ENCODE measurements at places on chromosomes 2 and 18.
A peak's percentile ranks its signal among the peaks of the same experiment; 100 is the strongest.

- no peak for DNase-seq
Observed at GRCh38 chr2:43790147-43790546, 16.3 kb downstream of the DYNC2LI1 start.

- DNase-seq: no peak
Observed at GRCh38 chr2:120220756-120221155, 2.4 kb downstream of the TMEM185B start.

DNA sequence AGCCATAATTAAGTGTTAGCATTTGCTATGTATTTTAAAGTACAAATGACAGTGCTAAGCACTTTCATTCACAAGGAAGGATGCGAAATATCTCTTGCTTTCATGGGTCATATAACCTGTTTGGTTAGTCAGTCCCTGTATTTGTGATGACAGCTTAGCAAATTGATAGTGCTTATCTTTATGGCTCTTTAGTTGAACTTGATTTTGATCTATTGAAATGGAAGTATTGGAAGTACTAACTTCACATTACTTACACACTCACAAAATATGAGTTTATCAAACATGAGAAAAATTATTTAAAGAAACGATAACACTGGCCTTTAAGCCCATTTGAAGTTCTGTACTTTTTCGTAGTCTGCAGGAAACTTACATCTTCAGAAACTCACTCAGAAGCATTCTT, 97.4 kb upstream of the NEUROD1 start:
- no peak for DNase-seq

DNA sequence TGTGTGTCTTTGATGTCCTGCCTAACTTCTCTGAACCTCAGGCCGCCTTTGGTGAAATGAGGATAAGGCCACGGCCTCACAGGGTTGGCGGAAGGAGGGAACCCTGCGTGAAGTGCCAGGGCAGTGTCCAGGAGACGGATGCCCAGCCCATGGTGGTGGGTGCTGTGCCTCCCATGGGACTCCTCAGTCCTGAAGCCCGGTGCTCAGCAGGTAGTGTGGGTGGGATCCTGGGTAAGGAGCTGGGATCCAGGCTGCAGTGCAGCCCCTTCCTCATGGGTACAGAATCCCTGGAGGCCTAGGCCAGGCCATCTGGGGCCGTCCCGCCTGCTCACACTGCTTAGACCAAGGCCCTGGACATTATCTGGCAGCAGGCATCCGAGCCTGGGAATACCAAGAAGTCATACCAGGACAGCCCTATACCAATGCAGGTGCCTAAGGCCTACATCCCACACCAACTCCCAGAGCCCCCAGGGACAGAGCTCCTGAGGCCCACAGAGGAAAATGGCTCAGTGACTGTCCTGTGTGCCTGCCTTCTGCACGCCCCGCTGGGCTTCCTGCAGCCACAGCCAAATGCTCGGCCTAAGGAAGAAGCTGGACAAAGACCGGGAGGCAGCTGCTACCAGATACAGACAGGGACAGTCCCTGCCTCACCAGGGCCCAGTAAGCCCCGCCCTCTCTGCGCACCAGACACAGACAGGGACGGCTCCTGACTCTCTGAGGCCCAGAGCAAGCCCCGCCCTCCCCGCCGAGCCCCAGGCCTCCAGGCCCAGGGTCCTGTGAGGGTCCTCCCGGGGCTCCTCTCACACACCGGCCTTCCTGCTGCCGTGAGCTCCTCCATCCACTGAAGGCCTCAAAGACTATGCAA, 78.0 kb downstream of the NDUFA10 start:
- DNase-seq: no peak

DNA sequence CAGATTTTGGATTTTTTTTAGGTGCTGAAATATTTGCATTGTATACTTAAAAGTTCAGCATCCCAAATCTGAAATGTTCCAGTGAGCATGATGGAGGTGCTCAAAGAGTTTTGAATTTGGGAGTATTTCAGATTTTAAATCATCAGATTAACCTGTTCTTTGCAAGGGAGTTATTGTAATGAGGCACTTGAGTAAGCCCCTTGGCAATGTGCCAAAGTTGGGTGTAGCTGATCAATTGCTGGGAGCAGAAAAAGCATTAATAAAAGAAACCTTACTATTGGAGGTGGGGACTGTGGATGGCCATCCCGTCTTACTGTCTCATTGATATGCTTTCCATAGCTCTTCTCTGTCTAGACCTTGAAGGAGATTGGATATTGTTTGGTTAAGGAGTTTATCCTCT, 28.3 kb downstream of the MALT1 start:
- no peak for DNase-seq

- no peak for DNase-seq
Observed at GRCh38 chr2:31365348-31365747, 49.2 kb downstream of the XDH start.

DNA sequence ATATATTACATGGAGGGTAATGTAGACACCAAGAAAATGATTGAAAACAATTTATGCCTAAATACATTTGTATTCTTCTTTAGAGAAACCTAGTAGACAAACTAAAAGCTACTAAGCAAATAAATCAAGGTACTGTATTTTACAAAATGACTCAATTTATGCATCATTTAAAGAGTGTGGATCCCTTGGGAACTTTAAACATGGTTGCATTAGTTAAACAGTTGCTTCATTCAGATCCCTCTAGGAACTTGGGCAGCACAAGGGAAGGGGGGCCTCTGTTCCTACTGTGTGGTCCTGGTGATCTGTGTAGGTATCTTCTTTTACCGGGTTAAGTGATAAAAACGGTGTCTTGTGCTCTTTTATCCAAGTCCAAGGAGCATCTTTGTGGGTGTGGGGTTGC, 31.5 kb upstream of the ATP8B1 start:
- no peak for DNase-seq

DNA sequence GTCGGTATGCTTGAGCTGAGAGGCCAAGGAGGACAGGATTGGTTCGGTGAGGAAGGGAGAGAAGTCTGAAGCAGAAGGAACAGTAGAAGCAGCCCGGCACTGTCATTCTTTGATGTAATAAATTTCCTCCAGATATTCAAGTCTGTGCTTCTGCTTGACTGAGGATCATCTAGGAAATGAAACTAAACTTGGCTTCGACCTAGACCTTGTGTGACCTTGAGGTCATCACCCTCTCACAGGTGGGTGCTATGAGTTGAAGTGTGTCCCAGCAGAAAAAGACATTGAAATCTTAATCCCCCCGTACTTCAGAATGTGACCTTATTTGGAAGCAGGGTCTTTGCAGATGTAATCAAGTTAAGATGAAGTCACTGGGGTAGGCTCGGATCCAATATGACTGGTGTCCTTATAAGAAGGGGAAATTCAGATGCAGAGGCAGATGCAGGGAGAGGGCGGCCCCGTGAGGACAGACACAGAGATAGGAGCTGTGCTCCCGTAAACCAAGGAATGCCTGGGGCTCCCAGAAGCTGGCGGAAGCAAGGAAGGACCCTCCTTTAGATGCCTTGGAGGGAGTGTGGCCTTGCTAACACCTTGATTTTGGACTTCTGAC, 49.0 kb downstream of the PRKCE start:
- no peak for DNase-seq

- DNase-seq: no peak
Observed at GRCh38 chr18:73893880-73894279, 253.8 kb downstream of the FBXO15 start.

- no peak for DNase-seq
Observed at GRCh38 chr2:6826081-6826913, 39.4 kb downstream of the CMPK2 start.

DNA sequence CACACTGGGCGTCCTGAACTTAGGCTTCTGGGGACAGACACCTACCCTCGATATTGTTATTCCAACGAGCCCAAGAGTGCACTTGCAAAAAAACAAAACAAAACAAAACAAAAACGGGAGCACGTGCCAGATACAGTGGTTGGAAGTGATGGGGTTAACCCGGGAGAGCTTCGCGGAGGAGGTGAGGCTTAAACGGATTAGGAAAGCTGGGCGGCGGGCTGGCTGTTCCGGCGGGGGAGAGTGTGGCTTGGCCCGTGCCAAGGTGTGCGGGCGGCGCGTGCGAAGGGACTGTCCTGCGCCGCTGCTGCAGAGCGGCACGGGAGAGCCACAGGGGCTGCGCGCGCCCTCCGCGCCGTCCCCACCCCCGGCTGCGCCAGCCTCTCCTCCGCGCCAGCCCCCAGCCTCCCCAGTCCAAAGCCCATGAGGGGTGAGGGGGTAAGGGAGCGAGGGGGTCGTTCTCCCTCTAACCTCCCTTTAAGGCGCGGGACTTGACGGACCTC, 1.5 kb upstream of the SLC30A3 start:
- no peak for DNase-seq

GRCh38 chr2:218881744-218882460, 1.2 kb downstream of the WNT10A start:
- no peak for DNase-seq

- DNase-seq: no peak
Observed at GRCh38 chr2:141348481-141348880, 782.3 kb downstream of the LRP1B start.

GRCh38 chr2:28506112-28506910, 10.5 kb downstream of the PLB1 start:
- no peak for DNase-seq

DNA sequence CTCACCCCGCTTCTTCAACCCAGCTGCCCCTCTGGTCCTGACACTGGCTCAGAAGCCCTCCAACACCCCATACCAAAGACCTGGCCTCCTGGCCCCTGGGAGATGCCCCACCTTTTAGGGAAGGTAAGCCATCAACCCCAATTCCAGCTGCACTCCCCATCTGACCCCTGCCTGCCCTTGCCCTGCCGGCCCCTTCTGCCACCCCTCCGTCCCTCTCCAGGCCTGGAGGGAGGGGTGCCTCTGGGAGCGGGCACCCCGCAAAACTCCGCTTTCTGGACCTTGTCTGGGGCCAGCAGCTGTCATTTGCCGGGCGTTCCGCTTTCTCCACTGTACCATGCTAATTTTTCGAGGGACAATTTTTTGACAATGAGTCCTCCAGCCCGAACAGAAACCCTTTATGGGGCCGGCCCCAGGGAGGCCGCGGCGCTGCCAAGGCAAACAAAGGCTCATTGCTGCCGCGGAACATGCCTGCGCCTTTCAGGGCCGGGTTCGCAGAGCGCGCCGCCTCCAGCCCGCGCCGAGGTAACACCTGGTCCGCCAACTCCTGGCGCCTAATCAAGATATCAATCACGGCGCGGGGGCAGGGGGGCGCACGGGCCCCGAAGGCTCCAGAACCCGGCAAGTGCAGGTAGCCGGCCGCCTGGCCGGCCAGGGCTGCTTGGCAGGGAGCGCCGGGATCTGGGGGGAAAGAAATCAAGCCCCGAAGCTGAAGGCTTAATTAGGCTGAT, 96.0 kb downstream of the INHBB start:
- no peak for DNase-seq

DNA sequence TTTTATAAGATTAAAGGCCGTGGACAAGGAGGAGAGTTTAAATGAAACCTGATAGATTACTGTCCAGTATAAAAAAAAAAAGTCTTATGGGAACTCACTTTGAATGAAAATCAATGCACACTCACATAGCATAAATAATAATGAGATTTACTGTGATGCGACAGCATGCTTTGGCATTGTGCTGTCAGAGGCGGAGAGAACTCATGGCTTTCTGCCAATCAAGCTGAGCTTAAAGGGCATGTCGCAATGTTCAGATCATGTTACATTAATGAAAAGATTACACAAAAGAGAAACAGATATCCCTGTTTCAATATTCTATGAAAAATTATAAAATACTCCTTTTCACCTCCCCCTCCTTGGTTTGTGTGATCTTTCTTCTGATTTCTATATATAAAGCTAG, 310.8 kb downstream of the ERBB4 start:
- DNase-seq: no peak

- no peak for DNase-seq
Observed at GRCh38 chr2:70942396-70943204, 6.9 kb downstream of the ATP6V1B1 start.

DNA sequence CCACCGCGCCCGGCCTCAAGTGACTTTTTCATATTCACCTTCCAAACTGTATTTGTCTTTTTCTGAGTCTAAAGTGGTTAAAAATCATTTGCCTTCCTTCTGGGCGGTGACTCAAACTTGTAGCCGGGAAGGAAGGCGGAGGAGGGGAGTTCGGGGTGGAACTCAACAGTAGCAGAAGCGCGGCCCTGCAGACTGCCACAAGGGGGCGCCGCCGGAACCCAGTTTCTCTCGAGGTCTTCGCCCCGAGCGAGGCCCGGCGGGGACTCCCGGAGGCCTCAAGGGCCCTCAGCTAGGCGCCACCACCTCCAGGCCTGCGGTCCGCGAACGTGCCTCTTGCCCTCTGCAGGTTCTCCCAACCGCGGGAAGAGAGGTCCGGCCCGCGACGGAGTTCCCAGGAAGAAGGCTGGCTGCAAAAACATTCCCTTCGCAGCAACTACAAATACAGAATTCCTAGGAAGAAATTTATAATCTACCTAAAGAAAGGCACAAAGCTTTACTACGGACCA, 16.8 kb upstream of the ITM2C start:
- peak; percentile 95 for DNase-seq

DNA sequence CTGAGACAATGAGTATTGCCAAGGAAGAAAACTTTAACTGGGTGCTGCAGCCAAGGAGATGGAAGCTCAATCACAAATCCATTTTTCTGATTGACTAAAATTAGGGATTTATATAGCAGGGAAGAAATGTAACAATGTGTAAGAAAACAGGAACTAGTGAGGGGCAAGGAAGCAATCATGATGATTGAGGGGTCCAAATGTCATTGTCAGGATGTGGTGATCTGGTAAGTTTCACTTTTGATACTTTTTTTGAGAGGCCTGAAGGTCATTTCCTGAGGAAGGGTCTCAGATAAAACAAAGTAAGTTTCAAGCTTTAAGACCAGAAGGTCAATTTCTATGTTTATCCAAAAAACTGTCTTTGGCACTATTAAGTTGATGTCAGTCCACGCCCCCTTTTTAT, 12.0 kb upstream of the GCC2 start:
- no peak for DNase-seq

DNA sequence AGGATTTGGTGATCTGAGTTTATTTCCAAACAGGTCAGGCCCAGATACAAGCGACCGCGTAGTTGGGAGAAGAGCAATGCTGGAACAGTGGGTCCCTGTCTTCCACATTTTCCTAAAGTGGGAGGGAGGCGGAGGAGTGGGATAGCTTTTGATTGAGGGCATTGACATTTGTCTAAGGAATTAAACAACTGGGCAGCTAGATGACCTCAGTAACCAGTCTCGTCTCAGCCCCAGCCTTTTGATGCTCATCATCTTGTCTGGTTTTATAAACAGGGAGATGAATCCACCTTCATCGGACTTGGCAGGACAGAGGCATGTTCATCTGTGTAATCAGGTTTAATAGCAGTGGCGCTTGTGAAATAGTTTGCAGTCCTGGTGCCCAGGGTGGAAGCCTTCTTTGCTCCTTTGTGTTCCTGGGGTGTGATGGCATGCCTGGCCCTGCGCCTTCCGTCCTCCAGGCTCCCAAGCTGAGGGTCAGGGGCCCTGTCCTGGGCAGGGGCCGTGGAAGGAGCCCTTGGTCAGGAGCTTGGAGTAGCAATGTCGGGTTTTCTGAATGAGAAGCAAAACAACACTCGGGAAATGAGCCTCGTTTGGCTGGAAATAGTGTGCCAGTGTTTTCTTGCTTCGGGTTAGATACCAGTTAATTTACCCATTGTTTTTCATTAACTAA, 193.8 kb downstream of the FAM210A start:
- DNase-seq: no peak
